ENCODE measurements at places on chromosomes 3 and 15. TPM values are rescaled to one million over a fixed set of nuclear protein-coding genes. Genes with fewer than 3 reads are reported as not detected.
A peak's percentile ranks its signal among the peaks of the same experiment; 100 is the strongest.

The ADCY5 gene
- total RNA-seq, result 0.49 TPM

The TMEM212 gene
- not detected for total RNA-seq

The LSMEM2 gene
- not detected for total RNA-seq

The MYRIP gene
- 0.44 TPM for total RNA-seq

The IL12A gene
- 2.8 TPM for total RNA-seq

The INSYN1 gene
- 2.0 TPM for total RNA-seq

The ERICH6 gene
- not detected for total RNA-seq

The CILP gene
- total RNA-seq, result not detected

The TTLL13 gene
- total RNA-seq, result 1.0 TPM

The NANOGP8 gene
- total RNA-seq, result not detected

The SLC12A1 gene
- not detected for total RNA-seq

The TRANK1 gene
- total RNA-seq, result 1.1 TPM

DNA sequence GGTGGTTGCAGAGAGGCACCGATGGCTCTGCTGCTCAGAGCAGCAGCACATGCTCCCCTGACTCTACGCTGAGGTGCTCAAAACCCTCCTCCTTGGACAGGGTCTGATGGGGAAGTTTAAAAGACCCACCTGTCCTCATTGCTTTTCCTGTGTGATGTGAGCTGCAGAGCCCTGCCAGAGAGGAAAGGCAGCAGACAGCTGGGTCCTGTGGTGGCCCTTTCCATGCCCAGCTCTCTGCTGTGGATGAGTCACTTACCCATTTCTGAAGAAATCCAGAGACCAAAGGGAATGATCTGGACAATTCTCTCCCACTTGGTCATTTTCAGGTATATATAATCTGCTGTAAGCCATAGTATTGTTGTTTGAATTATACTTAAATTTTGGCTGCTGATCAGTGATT lies 121.7 kb downstream of the CHDH start:
- no peaks in the 10 kb centered on the region for H3K4me1 ChIP-seq
- DNase-seq, result no peak
- H3K36me3 ChIP-seq, result no peaks in the 10 kb centered on the region
- no peak overlapping the region for H3K4me3 ChIP-seq
- 0 out of 2 replicates have a peak, but pooled peaks cover 4% of the 10 kb centered on the region for H3K27me3 ChIP-seq

- no peak overlapping the region for H3K4me3 ChIP-seq
- no peak overlapping the region for H3K27ac ChIP-seq
- H3K36me3 ChIP-seq, result no peaks in the 10 kb centered on the region
- no peak for DNase-seq
Observed at GRCh38 chr3:73516631-73517030, 108.1 kb downstream of the PDZRN3 start.

DNA sequence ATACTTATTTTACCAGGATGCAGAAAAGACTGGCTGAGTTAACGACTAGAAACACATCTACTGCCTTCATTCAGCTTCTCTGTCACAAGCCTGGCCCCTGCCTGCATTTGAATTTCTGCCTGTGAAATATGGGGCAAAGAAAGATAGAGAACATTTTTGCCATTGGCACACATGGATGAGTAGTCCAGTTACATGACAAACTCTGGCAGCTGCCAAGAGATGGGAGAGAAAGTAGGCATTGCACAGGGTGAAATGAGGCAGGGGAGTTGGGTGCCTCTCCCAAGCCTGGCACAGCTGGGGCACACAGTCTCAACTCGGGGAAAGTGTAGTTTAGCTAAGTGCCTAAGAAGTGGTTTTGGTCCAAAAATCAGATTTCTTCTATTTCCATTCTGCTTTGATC lies 24.0 kb downstream of the ANXA2 start:
- H3K4me3 ChIP-seq, result no peak overlapping the region
- H3K4me1 ChIP-seq, result peaks cover 91% of the 10 kb centered on the region
- H3K27me3 ChIP-seq, result no peaks in the 10 kb centered on the region
- DNase-seq, result no peak
- H3K27ac ChIP-seq, result peak overlapping the region; percentile 93

DNA sequence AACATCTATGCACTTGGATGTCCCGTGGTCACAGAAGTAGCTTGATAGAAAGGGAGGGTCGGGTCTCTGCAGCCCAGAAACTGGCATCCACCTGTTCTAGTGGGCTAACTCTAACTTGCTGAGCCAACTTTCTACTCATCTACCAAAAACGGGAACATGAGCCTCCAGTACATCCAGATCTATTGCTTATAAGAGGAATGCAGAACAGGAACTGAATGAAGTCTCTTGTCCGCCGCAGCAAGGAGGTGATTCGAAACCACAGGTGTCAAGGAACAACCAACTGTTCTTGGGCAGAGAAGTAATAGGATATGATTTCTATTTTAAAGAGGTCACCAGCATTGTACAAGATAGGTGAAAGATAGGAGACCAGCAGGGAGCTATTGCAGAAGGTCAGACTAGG lies 17.9 kb downstream of the TERC start:
- H3K27ac ChIP-seq, result no peak overlapping the region
- 0 out of 2 replicates have a peak, but pooled peaks cover 7% of the 10 kb centered on the region for H3K27me3 ChIP-seq
- H3K36me3 ChIP-seq, result no peaks in the 10 kb centered on the region
- no peak for DNase-seq

GRCh38 chr3:111812701-111813100 lies 46.4 kb upstream of the PHLDB2 start:
- DNase-seq, result no peak
- H3K27ac ChIP-seq, result no peak overlapping the region
- H3K4me1 ChIP-seq, result peaks cover 39% of the 10 kb centered on the region
- H3K27me3 ChIP-seq, result no peaks in the 10 kb centered on the region

DNA sequence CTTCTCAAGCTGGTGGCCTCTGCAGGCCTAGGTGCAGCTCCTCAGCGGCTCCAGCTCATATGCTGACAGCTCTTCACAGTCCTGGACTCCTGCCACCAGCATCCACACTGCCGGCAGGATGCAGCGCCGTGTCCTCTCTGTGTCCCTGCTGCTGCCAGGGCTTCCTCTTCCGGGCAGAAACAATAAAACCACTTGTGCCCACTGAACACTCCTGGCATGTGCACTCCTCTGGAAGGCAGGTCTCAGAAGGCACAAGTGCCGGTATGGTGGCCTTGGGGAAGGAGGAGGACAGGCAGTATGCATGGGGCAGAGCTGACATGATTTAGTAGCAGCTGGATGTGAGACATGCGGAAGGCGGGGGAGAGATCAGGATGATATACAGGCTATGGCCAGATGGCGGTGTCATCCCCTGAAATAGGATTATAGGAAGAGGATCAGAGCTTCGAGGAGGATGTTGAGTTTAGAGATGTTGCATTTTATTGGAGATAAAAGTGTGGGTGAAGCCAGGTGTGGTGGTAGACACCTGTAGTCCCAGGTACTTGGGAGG lies 7.5 kb upstream of the MAN2A2 start:
- H3K27me3 ChIP-seq, result no peaks in the 10 kb centered on the region
- H3K4me1 ChIP-seq, result peaks cover 15% of the 10 kb centered on the region
- H3K36me3 ChIP-seq, result no peaks in the 10 kb centered on the region
- H3K27ac ChIP-seq, result no peak overlapping the region
- no peak overlapping the region for H3K4me3 ChIP-seq
- DNase-seq, result no peak

DNA sequence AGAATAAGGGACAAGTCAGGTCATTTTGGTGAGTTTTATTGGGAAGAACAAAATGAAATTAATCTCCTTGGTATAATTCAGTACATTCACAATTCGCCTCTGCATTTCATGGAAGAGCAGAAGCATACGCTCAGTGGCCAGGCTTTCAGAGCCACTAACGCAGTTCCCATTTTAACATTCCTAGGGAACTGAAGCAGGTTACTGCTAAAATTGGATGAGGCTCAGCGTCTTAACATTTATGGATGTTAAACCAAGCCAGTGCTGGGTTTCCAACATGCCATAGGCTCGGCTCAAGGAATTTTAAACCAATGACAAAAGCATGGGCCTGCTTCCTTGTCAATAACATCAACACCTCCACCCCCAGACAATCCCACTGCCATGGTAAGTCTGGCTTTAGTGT lies 172.7 kb upstream of the PRICKLE2 start:
- H3K4me1 ChIP-seq, result no peaks in the 10 kb centered on the region
- no peaks in the 10 kb centered on the region for H3K36me3 ChIP-seq
- no peaks in the 10 kb centered on the region for H3K27me3 ChIP-seq
- no peak overlapping the region for H3K4me3 ChIP-seq
- no peak for DNase-seq
- no peak overlapping the region for H3K27ac ChIP-seq

DNA sequence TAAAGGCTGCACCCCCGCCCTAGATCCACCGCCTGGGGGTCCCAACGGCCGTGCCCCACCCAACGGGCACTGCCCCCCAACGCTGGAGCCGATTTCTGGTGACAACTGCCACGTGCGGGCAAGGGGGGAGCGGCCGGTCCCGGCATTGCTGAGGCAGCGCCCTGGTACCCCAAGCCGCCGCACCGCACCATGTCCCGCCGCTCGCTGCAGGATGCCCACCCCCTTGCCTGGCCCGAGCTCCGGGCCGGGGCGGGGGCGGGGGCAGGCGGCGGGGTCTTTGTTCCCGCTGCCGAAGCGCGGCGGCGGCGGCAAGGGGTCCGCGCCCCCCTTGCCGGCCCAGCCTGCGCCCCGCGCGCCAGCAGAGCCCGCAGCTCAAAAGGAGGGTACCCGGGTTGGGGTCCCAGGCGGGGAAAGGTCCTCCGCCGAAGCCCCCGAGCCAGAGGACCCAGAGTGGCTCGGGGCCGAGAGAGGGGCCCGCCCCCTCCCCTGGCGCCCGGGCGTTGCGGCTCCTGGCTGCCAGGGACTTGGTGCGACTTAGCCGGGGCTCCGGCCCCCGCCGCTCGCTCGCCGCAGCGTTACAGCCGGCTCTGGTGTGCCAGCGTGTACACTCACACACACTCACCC lies 678 bp downstream of the SEMA7A start:
- no peaks in the 10 kb centered on the region for H3K27me3 ChIP-seq
- no peak for DNase-seq
- H3K36me3 ChIP-seq, result no peaks in the 10 kb centered on the region
- peak overlapping the region; percentile 57 for H3K4me3 ChIP-seq
- H3K27ac ChIP-seq, result peak overlapping the region; percentile 87

- no peaks in the 10 kb centered on the region for H3K27me3 ChIP-seq
- no peak overlapping the region for H3K27ac ChIP-seq
- peak overlapping the region; percentile 47 for H3K4me3 ChIP-seq
- peaks cover 23% of the 10 kb centered on the region for H3K4me1 ChIP-seq
Observed at GRCh38 chr15:40506964-40507571, 36.3 kb downstream of the CHST14 start.

DNA sequence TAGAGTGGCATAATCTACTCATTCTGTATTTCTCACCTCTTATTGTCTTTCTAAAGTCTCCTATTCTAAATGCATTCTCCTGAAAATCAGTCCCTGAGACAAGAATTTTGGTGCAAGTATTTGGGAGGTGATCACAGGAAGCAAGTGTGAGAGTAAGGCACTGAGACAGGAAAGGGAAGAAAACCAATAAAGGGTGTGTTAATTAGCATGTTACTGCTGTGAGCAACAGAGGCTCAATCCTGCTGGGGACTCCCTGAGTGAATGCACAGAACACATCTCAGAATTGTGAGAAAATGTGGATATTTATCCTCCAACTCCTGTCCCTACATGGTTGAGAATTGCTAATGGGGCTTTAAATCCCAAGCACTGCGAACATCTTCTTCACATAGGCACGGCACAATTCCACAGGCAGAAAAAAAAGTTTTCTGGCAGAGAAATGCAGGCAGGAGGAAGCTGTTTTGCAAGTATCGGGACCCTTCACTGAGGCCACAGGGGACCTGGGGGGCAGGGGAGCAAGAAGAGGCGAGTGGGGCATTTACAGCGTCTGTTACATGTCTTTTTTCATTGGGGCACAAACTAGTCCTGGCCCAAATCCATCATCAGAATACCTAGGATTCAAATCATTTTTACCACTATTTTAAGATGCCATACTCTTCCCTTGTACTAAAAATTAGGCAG lies 27.2 kb upstream of the STT3B start:
- H3K4me1 ChIP-seq, result no peaks in the 10 kb centered on the region
- no peak overlapping the region for H3K27ac ChIP-seq
- H3K4me3 ChIP-seq, result no peak overlapping the region
- no peaks in the 10 kb centered on the region for H3K36me3 ChIP-seq

GRCh38 chr15:91651251-91651650 lies 202.3 kb upstream of the SLCO3A1 start:
- H3K4me3 ChIP-seq, result no peak overlapping the region
- no peak overlapping the region for H3K27ac ChIP-seq
- no peak for DNase-seq
- no peaks in the 10 kb centered on the region for H3K4me1 ChIP-seq
- H3K36me3 ChIP-seq, result no peaks in the 10 kb centered on the region

GRCh38 chr3:146672941-146673340 lies 67.8 kb upstream of the PLSCR5 start:
- H3K27ac ChIP-seq, result no peak overlapping the region
- no peaks in the 10 kb centered on the region for H3K27me3 ChIP-seq
- no peak overlapping the region for H3K4me3 ChIP-seq
- no peaks in the 10 kb centered on the region for H3K36me3 ChIP-seq

DNA sequence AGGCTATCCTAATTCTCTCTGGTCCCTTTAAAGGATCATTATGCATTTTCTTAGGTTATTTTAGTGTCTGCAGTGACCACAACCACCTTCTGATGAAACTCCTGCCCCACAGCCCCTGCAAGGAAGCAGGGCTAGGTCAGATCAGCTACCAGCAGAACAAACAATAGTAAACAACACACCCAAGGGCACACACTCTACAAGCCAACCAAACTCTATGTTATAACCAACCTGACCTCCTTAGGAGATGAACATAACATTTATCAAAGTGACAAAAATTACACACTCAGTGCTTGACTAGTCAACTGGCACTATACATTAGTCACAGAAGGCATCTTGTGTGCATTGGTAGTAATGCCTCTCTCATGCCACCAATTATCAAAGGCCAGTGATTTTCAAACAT lies 17.3 kb downstream of the DENND6A start:
- no peak overlapping the region for H3K4me3 ChIP-seq
- H3K27ac ChIP-seq, result no peak overlapping the region
- no peak for DNase-seq
- no peaks in the 10 kb centered on the region for H3K4me1 ChIP-seq
- H3K27me3 ChIP-seq, result no peaks in the 10 kb centered on the region
- no peaks in the 10 kb centered on the region for H3K36me3 ChIP-seq
